ENCODE measurements at places on chromosomes 3 and 15. TPM values are rescaled to one million over a fixed set of nuclear protein-coding genes. Genes with fewer than 3 reads are reported as not detected.

EPHB3 gene
- total RNA-seq, result 132 TPM

DCLK3 gene
- total RNA-seq, result 0.15 TPM

ACSBG1 gene
- 1.6 TPM for total RNA-seq

KLHL6 gene
- total RNA-seq, result 0.04 TPM

CD200R1 gene
- 0.36 TPM for total RNA-seq

CD86 gene
- not detected for total RNA-seq

CFAP161 gene
- not detected for total RNA-seq

TOPAZ1 gene
- not detected for total RNA-seq

PRSS50 gene
- 4.1 TPM for total RNA-seq

IL17RD gene
- total RNA-seq, result 110 TPM

DNAH12 gene
- total RNA-seq, result 0.57 TPM

FAM107A gene
- total RNA-seq, result not detected

GPR27 gene
- total RNA-seq, result 10.6 TPM

GPR62 gene
- total RNA-seq, result 0.42 TPM

ZNF35 gene
- total RNA-seq, result 14.7 TPM

Measured in cardiac muscle cell (in vitro differentiated cells and primary cell).